ENCODE measurements at places on chromosomes 7 and 10.
A peak's percentile ranks its signal among the peaks of the same experiment; 100 is the strongest.

GRCh38 chr7:112422842-112423496 is 27.3 kb upstream of the IFRD1 start:
- DNase-seq, result peak; percentile 37

- DNase-seq, result no peak
Observed at GRCh38 chr10:110864662-110865140, 7.0 kb upstream of the PDCD4 start.

DNA sequence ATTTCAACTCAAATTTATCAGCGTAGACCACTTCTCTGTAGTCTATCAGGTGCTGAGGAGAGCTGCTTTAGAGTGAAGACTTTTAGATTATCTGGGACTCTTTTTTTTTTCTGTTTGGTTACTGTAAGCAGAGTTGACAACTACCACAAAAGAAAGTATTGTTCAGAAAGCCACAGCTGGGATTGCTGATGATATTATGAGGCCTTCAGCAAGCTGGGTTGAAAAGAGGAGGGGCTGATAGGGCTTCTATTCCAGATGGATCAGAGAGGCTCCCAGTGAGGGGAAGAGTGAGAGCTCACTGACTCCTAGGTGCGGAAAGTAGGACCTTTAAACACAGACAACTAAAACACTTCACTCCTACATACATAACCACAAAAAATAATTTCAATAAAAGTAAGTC is 188.5 kb upstream of the FERD3L start:
- DNase-seq, result no peak

- DNase-seq, result no peak
Observed at GRCh38 chr7:13980474-13980873, 9.0 kb downstream of the ETV1 start.

- DNase-seq, result peak; percentile 57
Observed at GRCh38 chr7:26398427-26398755, 106.7 kb downstream of the SNX10 start.

DNA sequence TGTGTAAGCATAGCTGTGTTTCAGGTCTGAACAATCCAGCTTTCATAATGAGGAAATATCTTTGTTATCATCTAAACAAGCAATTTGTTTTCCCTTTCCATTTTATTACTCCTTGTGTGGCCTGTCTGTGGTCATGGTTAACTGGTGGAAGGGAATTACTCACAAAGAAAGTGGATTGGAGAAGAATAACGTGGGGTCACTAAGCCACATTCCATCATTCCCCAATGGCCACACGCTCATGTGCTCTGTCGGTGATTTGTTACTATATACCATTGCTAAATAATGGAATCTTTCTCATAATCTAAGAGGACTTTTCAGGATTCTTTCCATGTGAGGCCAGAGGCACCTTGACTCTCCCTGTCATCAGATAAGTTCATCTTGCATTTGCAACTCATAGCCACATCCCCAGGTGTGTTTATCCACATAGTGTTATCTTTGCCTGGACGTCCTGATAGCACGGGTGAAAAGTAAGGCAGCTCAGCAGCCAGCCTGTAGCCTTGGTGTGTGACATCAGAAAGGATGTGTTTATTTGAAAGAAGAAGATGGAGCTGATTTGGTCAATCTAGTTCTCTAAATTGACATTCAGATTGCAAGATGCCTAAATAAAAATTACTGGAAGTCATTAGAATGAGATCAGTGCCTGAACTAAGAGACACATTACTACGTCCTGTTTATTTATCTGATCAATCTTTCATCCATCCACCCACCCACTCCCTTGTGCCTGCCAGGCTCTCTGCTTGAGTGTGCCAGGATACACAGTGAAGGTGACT is 128.9 kb downstream of the CELF2 start:
- DNase-seq, result no peak

DNA sequence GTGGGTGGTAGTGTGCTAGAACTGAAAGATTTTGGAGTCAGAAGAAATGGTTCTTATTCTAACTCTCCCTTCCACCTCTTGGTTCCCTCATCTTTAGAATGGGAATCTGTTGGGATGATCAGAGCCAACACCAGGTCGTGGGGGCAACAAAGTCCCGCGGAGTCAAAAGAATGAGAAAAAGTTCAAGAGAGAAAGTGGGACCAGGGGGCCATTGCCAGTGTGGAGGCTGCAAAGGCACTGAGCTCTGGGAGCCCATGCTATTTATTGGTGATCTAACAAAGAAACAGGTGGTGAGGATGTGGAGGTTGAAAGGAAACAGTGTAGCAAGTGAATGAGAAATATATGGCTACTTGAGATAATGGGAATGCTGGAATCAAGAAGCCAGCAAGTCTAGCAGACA is 29.4 kb downstream of the AGAP4 start:
- no peak for DNase-seq

DNA sequence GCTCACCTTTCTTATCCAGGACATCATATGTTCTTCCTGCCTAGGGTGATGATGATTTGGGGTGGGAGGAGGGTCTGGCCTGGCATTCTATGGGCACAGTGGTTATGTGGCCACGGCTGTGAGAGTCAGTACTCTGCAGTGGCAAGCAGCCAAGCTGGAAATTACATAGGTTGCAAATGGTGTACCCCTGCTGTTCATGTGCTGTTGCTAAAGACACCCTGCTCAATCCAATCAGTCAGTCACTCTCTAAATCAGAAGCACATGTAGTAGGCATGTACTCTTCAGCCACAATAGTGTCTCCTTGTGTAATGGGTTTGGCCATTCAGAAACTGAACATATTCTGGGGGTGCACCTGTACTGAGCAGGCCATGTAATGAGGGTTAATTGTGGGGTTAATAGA is 449.1 kb upstream of the ANKRD30A start:
- no peak for DNase-seq

GRCh38 chr7:151876899-151877777 is at the start of gene PRKAG2:
TSS of gene PRKAG2 (minus strand) at chr7:151877115. CDS start at chr7:151876620, 495 bp downstream.
- peak; percentile 80 for DNase-seq

GRCh38 chr10:107371801-107372200 is 207.3 kb upstream of the SORCS1 start:
- no peak for DNase-seq

DNA sequence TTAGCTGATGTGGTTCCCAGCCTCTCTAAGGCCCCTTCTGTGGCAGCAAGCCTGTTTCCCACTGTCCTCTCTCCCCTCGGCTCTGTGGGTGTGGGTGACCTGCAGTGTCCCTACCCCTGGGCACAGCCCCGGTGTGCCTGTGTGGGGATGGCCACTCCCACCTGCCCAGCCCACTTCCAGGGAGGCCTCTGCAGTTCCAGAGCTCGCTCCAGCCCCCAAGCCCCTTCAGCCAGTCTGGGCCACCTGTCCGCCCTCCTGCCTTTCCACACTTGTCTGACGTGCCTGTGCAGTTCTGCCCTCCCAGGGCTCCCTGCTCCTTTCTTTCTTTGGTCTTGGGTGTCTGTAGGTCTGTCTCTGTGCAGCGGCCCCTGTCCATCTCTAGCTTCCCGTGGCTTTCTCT is 127.0 kb upstream of the PPIF start:
- no peak for DNase-seq

DNA sequence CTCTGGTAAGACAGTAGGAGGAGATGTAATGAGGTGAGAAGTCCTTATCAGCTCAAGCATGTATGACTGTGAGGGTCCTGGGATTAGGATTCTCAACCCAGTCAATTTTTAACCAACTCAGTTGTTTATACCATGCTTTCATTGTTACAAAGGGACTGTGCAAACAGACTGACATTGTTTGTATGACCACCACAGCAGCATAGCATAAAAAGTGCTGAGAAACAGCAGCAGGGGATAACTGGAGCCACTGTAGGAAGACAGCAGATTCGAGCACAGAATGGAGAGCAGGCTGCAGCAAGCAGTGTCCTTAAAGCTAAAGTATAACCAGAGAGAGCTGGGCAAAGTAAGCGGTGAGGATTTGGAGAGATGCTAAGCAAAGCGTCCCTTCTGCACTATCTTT is 829.5 kb downstream of the REEP3 start:
- DNase-seq, result no peak

DNA sequence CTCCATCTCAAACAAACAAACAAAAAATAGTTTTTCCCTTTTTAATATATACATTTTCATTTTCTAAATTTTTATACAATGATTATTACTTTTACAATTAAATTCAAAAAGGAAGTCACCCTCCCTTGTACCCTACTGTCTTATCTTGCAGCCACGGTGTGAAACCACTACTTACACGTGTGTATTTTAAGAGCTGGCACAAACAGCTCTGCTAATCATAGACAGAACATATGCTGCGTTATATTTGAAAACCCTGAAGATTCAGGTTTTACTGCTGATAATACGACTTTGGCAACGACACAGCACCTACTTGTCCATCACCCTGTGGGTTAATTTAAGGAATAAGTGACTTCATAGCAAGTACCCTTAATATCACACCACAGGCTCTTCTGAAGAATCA is 991 bp downstream of the ANKRD61 start:
- no peak for DNase-seq

DNA sequence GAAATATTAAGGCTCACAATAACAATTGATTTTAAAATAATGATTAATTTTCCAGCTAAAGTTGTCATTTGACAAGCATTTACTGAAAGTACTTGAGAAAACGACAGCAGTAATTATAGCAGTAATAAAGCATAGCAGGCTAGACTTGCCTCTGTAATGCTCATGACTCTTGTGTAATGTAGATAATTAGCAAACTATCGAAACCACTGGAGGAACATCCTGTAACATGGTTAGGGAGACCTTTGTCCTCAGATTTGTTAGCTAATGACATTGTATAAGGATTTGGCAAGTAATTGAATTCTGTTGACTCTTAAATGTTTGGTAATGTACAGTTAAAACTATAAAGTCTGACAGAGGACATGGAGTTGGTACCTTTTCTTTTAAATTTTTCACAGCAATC is 24.8 kb downstream of the ARL4A start:
- no peak for DNase-seq

GRCh38 chr10:79023240-79024162 is 45.3 kb upstream of the ZMIZ1 start:
- DNase-seq, result no peak

DNA sequence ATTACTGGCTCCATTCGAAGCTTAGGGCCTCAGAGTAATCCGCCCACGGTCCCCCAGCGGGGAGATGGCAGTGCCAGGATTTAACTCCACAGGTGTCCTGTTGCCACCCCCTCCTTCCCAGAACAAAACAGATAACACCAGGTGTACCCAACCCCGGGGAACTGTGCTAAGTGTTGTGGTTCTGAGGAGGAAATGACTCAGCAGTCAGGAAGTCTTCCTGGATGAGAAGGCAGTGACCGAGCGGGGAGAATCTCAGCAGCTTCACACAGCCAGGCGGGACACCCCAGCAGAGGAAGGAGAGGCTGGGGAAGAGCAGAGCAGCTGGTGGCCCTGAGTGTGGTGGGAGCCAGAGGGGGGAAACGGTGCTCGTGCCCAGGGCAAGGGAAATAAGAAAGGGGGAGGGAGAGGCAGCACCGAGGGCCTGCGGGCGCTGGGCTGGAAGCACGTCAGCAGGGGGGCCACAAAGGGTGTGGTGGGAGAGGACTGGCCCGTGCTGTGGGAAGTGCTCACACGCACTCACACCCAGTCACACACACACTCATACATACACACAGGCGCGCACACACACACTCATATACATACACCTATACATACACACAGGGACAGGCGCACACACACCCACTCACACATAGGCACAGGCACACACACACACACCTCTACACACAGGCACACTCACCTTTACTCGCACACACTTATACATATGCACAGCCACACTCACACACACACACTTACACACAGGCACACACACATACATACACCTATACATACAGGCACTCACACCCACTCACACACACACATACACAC is 59.8 kb upstream of the CHST15 start:
- DNase-seq, result peak; percentile 55

DNA sequence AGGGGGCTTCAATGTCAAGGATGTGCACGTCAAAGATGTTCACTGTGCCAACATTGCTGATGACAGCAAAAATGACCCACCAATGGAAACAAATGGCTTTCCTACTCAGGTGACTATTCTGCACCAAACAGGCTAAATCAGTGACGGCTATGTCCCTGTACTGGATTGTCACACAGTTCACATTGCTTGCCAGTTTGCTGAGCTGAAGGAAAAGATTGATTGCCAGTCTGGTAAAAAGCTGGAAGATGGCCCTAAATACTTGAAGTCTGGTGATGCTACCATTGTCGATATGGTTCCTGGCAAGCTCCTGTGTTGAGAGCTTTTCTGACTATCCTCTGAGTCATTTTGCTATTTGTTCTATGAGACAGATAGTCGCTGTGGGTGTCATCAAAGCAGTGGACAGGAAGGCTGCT is 202.2 kb upstream of the ETV1 start:
- no peak for DNase-seq

- DNase-seq, result no peak
Observed at GRCh38 chr7:8594115-8594514, 160.7 kb downstream of the NXPH1 start.

DNA sequence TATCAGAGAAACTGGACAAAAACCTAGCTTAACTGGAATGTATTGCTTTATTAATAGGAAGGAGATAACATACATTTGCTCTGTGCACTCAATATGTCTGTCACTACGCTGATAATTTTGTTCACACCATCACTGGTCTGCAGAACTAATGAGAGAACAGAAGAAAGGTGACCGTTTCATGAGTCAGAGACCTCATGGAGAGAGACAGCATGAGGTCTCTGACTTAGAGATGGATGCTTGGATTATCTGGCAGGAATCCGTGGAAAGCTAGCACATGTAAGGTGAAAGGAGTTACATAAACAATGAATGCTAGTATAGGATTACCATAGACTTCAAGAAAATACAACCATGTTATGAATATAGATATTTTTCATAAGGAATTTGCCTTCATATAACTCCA is 947.3 kb downstream of the IPMK start:
- DNase-seq, result no peak

GRCh38 chr10:123991611-123992570 is 100.3 kb upstream of the CPXM2 start:
- no peak for DNase-seq

DNA sequence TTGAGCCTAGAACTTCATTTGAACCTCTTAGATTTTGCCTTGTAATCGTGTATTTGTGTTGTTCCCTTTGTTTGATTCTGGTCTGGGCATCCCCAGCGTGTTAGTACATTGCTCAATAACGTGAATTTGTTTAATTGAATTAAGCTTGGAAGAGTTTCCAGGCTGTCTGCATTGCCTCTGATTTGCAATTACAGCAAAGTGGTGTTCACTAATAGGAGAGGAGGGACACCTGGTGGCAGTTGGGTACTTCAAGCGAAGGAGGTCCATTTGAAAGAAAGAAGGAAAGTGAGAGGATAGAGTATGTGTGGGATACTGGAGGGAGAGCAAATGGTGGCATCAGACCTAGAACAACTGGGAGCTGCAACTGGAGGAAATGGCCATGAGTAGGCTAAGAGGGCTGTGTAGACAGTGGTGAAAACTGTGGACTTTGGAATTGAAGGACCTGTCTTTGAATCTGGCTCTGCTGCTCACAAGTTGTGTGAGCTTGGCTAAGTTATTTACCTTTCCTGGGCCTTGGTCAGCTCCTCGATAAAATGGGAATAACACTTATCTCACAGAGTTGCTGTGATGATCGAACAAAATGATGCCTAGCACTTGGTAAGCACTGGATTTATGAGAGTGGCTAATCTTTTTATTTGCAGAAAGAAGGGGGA is 15.1 kb downstream of the LSMEM1 start:
- DNase-seq, result peak; percentile 26

GRCh38 chr7:126016722-126017121 is 1087.1 kb upstream of the POT1 start:
- DNase-seq, result no peak

- no peak for DNase-seq
Observed at GRCh38 chr7:132130497-132130896, 445.8 kb downstream of the PLXNA4 start.
